Stimulated activated CD8-positive, alpha-beta memory T cell treated with anti-CD3 and anti-CD28 coated beads, Interleukin-15, amount 100 ng/mL, for 48 hours (primary cell): ENCODE measurements at places on chromosomes 5 and 9.

DNA sequence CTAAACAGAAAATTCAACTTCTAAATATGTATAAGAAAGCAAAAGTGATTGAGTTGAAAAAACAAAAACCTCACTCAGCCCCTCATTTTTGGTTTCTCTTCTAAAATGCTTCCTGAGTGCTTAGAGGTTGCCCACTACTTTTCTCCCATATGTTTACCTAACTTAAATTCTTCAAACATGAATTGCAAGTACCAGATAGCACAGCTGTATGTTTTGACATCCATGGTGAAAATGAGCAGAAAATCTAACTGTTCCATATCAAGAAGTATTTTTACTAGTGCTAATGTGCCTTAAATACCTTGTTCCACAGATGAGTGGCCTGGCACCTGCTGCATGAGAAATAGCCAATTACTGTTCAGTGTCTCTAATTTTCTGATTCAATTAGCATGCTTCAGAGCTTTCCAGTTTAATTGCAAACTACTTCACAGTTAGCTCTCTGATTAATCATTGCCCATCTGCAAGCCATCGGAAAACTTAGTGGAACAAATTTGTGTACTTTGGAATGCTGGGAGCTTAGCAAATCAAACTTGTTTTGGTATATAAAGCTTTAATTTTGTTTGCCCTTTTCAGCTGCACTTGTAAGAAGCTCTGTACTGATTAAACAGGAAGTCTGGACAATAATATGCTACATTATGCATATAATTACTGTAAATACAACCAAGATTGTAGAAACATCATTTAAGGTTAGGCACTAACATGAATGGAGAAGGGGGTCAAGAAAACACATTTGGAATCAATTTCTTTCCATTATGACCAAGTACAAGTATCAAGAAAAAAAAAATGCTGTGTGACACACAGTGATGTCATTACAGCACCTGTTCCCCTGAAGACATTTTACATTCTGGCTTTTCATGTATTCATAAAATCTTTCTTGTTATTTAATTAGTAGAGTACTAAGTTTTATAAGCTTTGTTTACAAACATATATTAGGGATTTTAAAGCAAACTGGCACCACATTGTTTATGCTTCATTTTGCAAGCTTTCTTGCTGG lies 65.6 kb downstream of the POU5F2 start:
- DNase-seq, result no peak

DNA sequence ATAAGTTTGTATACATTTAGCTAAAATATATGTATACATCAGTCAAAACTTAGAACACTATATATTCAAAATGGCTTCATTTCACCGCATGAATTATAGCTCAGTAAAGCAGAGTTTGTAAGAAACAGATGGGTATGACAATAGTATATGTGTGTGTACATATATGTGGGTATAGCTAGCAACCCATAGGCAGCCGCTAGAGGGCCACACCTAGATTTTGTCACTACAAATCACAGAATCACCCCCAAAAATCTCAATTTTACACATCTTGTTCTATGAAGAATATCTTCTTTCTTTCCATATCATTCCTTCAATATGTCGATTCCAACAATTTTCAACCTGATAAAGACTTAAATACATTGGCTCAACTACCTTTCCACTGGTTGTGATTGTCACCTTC lies 357.8 kb upstream of the CCNG1 start:
- no peak for DNase-seq

DNA sequence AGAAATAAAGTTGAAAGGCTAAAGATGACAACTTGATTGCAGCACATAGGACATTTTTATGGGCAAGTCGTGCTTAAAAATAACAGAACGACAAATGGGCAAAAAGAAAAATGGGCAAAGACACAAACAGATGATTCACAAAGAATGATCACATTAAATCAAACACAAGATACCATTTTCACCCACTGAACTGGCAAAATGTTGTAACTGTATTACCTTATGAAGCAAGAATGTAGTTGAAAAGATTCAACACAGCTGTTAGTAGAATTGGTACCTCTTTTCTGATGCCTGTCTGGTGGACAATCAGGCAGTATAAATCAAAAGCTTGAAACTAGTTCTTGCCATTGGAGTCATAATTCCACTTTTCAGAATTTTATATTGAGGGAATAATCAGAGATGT lies 81.0 kb upstream of the PALM2AKAP2 start:
- no peak for DNase-seq

DNA sequence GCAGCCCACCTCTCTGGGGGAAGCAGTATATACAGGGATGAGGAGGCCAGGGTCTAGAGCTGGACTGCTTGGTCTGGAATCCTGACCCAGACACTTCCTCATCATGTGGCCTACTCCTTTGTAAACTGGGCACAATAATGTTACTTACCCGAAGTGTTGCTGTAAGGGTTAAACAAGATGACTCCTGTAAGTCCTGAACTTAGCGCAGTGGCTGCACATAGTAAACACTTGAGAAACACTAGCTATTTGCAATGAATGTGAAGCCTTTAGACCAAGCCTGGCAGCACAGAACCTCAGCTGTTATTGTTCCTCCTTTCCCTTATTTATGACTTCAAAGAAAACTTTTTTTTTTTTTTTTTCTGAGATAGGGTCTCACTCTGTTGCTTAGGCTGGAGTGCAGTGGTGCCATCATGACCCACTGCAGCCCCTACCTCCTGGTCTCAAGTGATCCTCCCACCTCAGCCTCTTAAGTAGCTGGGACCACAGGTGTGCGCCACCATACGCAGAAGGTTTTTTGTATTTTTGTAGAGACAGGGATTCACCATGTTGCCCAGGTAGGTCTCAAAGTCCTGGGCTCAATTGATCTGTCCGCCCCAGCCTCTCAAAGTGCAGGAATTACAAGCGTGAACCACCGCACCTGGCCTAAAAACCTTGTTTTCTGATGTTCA lies 96.2 kb upstream of the IL6ST start:
- DNase-seq, result no peak

DNA sequence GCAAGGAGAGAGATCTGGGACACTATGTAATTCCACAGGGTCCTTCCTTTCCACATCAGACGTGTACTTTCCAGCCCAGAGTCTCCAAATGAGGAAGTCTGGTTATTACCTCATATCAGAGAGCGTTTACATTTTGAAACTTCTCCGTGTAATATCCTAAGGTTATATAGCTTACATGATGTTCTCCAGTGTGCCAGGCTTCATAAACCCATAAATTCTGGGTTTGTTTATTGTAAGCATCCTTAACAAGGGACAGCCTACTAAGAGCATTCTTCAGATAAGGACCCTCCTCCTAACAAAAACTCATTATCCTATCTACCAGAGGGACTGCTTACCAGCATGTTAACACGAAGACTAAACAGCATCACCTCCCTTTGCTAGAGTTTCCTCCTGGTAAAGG lies 17.9 kb downstream of the SRFBP1 start:
- DNase-seq, result no peak

DNA sequence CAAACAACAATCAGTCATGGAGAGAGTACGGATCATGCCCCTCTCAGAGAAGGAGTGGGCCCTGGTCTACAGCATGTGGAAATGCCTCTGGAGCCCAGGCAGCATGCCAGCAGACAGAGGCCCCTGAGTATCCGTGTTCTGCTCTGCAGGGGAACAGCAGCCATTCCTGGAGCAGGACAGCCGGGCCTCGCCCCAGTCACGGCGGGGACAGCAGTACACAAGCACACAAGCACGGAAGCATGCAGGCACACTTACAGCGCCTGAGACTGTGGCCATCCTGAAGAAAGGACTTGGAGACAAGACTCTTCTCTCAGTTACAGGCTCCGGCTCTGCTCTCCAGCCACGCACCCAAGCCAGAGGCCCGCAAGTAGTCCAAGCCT lies 102.6 kb upstream of the ALDH1B1 start:
- DNase-seq, result no peak

DNA sequence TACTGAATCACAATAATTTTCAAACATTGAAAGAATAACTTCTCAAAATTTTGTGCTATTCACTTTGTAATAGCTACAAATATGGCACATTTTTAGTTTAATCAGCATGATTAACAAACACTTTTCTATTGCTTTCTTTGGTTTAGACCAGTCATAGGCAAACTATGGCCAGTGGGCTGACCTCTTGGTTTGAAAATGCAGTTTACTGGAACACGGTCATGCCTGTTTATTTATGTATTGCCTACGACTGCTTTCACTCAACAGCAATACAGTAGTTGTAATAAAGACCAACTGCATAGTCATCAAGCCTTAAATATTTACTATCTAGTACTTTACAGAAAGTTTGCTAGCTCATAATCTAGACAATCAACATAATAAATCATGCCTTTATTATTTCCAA lies 810.8 kb downstream of the TLE1 start:
- DNase-seq, result no peak

DNA sequence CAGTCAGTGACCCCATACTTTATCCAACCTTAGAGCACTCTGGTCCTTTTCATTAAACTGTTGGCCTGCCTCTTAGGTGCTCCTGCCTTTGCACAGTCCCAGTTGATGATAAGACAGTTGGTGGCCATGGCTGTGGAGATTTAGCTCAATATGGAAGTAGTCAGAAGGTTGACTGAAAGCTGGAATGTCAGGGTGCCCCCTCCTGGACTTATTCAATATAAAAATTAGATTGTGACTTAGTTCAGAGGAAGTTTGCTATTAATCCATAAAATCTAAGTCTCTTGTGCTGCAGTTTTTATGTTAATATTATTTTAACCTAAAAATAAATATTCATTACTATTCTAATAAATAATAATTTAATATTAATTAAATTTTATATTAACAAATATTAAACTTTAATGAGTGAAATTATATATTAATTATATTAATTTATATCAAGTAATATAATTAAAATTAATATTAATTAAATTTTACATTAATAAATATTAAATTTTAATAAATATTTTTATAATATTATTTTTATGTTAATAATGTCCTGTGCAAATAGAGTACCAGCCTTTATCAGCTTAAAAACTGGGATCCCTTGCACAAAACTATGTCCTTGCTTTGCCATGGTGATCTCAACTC lies 77.7 kb upstream of the ADAMTSL1 start:
- no peak for DNase-seq

DNA sequence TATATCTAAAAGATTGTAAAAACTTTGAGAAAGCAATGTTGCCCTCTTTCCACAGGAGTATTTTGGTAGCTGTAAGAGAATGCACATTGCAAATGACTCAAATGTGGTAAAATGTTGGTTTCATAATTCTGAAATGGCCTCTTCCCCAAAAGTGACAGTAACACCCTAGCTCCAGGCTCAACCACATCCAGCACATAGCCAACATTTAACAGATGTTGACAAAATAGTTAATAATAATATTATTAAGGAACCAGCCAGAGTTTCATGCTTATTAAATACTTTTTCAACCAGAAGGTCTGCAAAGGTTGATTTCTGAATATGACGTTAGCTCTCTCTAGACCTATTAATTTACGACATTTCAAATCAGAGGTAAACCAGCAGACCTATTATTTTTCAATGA lies 1.3 kb downstream of the ANXA1 start:
- DNase-seq, result no peak

DNA sequence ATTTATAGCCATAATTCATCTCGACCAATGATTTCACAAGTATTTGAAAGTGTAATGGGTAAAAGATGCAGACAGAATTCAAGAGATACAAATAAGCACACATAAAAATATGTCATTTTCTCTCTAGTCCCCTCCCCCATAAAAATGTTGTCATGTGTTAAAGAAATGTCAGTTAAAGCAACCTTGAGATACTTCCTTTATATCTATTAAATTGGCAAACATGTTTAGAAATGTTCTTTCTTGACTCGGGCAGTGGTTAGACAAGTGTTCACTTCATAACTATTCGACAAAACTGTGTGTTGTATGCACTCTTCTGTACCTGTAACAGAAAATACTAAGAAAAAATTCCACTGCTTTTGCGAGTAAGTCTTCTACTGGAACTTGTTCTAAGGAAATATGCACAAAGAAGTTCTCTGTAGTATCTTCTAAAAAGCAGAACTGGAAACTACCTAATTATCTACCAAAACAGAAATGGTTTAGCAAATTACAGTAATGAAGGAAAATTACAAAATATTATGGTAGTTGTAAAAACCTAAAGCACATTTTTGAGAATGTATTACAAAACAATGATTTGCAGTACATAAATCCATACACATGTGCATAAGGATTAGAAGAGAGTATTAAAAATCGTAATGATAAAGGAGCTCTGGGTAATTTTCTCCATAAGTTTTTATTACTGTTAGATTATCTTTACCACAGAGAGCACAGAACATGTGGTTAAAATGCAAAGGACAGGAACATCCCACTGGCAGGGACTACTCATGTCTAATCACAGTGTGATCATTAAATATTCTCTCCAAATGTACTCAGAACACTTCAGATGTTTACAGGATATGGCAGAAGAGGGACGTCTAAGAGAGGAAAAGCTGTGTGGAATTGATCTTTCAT lies 35.9 kb downstream of the FBXW2 start:
- DNase-seq, result no peak

DNA sequence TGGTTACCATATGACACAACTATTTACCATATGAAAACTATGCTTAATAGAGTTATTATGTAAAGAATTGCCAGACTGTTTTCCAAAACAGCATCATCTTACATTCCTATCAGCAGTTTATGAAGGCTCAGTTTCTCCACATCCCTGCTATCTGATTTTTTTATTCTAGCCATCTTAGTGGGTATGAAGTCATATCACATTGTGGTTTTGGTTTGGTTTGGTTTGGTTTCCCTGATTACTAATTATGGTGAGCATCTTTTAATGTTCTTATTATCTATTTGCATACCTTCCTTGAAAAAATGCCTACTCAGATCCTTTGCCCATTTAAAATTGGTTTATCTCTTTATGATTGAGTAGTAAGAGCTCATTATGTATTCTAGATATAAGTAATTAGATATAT lies 199.4 kb upstream of the NFIL3 start:
- no peak for DNase-seq

DNA sequence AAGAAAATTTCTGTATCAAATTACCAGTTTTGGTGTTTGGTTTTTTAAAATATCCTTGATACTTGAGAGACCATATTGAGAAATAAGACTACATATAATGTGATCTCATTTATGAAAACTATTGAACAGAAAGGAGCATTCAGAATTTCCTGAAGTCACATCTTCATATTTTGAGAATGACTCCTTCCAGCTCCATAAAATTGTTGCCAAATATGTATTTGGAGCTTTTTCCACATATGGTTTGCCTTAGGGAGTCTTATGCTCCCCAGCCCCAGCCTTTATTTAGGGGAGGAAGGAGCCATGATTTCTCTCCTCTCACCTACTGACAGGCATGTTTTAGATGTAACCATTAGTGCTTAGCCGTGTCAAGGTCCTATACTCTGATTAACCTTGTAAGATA lies 51.1 kb downstream of the GCNT1 start:
- DNase-seq, result no peak

GRCh38 chr5:77881528-77881927 lies 105.4 kb upstream of the TBCA start:
- DNase-seq, result no peak

GRCh38 chr9:4755026-4755609 lies 14.1 kb upstream of the AK3 start:
- DNase-seq, result no peak

GRCh38 chr5:31577438-31577837 lies 45.3 kb downstream of the C5orf22 start:
- DNase-seq, result no peak
